ENCODE measurements at places on chromosomes 5 and 9.

- peak; percentile 9 for DNase-seq
Observed at GRCh38 chr9:115057559-115057958, 60.4 kb downstream of the TNC start.

DNA sequence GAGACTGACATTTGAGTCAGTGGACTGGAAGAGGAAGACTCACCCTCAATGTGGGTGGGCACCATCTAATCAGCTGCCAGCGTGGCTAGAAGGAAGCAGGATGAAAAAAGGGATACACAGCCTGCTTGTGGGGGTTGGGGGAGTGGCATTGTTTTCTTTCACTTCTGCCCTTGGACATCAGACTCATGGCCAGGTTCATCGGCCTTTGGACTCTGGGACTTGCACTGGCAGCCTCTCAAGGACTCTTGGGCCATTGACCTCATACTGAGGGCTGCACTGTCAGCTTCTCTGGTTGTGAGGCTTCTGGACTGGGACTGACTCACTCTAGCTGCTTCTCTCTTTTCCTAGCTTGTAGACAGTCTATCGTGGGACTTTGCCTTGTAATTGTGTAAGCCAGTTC lies 374.9 kb downstream of the TLE1 start:
- no peak for DNase-seq

- DNase-seq = no peak
Observed at GRCh38 chr9:111644195-111644772, 13.2 kb downstream of the DNAJC25 start.

DNA sequence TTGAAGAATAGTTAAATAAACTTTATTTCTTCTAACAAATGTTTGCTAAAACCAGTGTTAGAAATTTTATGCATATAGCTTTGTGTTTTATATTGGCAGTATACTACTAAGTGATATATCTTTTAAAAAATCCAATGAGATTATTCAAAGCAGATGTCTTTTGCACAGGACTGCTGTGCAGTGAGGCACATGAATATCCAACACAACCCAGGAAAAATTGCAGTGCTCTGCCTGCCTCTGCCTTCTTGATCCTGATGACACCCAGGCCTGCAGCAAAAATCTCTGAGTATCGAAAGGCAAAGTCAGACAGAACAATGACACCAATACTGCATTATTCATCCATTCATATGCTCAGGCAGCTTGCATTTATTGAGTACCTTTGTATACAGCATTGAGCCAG lies 1076.5 kb upstream of the ARRDC3 start:
- DNase-seq = no peak

- no peak for DNase-seq
Observed at GRCh38 chr9:114414346-114414745, 26.6 kb upstream of the AKNA start.

GRCh38 chr5:142857405-142857804 lies 87.2 kb downstream of the ARHGAP26 start:
- DNase-seq = no peak

- no peak for DNase-seq
Observed at GRCh38 chr5:170154744-170155143, 49.0 kb downstream of the FOXI1 start.

- DNase-seq = no peak
Observed at GRCh38 chr9:3949744-3950143, 350.1 kb downstream of the GLIS3 start.

GRCh38 chr9:91873637-91874051 lies 76.4 kb downstream of the ROR2 start:
- no peak for DNase-seq

- no peak for DNase-seq
Observed at GRCh38 chr5:92637960-92638359, 943.1 kb downstream of the NR2F1-AS1 start.

GRCh38 chr9:129368444-129368978 lies 190.4 kb upstream of the IER5L start:
- DNase-seq = no peak

DNA sequence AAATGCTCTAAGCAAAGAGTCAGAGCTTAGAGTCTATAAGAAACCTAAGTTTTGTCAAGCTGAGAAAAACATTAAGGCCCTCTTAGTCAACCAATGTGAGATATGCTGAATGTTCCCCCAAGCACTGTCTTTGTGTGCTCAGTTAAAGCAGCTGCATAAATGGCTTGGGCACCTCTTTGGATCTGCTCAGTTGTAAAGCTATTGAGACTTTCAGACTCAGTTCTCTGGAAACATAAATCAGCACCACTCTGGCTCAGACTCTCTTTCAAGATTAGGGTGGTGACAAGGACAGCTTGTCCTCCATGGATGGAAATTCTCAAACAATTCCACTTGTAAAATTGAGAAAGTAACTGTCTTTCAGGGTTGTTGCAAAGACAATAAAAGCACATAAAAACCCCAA lies 807.9 kb downstream of the PRELID2 start:
- no peak for DNase-seq

DNA sequence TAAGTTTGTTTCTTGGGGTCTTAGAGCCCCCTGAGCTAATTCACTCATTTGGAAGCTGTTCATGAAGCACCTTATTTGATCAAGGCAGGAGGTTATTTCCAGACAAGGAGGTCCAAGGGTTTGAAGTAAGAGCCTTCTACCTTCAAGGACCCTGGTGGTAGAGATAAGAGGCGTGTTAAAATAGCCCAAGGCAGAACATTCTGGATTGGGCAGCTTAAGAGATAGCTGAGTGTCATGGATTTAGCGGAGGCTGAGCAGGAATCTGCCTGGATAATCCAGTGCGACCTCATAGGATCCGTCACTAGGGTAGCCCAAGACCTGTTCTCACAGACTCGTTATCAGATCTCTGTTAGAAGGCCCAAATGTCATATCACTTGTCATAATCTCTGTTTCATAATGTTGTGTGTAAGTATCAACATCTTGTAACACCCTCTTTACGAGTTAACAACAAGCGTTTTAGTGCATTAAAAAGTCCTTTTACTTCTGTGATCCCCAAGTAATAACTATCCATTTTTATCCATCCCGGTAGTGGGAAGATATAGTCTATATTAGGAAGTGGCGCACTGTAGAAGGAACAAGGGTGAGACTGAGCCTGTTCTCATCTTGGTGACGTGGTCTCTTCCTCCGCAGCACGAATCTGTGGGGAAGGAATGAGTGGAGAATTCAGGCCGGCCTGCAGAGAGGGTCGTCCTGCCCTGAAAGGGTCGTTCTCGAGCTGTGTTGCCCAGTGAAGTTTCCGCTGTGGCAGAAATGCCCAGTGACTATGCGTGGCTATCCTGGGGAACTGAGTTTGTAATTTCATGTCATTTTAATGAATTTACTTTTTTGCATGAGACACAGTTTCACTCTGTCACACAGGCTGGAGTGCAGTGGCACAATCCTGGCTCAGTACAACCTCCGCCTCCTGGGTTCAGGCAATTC lies 28.8 kb downstream of the SLC25A25 start:
- DNase-seq = no peak

GRCh38 chr9:123081824-123082223 lies 48.4 kb downstream of the GPR21 start:
- peak; percentile 42 for DNase-seq

DNA sequence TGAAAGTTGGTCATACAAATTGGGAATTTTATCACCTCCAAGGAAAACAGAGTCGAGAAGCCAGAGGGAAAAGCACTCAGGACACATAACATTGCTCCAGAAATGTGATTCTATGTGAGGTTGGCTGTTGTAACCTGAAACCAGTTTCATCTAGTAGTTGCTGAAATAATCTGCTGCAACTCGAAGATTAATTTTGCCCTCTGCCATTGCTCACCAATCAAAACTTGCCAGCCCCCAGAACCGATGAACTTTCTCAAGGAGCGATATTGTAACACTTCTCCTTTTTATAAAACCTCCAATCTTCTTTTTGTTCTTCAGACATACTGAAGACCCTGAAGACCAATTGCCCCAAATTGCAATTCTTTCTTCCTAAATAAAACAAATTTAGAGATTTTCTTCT lies 31.1 kb downstream of the C5orf58 start:
- DNase-seq = no peak

DNA sequence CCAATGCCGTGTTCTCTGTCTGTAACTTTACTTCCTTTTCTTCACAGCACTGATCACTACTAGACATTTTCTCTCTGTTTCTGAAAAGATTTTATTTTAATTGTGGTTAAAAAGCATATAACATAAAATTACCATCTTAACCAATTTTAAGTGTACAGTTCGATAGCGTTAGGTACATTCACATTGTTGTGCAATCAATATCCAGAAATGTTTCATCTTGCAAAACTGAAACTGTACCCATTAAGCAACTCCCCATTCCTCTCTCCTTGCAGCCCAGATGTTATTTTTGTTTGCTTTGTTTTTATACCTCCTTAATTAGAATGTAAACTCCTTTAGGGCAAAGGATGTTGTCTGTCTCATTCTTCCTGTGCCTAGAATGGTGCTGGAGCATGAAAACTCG lies 47.5 kb downstream of the COL27A1 start:
- DNase-seq = no peak

- peak; percentile 36 for DNase-seq
Observed at GRCh38 chr9:82208741-82209450, 220.3 kb downstream of the SPATA31D1 start.

GRCh38 chr5:33690374-33691135 lies 201.2 kb downstream of the ADAMTS12 start:
- DNase-seq = peak; percentile 56

GRCh38 chr9:130128251-130128650 lies 44.0 kb upstream of the NCS1 start:
- DNase-seq = no peak

DNA sequence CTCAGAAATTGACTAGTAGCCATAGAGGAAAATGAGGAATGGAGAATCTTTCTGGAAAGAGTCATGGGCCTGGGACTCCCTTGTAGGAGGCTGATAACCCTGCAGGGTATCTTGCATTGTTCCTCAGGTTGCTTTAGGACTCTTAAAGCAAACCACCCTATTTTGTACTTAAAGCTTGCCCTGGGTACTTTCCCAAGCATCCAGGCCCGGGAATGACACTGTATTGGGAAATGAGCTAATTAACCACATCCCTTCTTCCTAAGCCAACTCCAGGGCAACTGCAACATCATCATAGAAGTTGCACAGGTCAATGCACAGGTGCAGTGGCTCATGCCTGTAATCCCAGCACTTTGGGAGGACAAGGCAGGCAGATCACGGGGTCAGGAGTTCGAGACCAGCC lies 55.9 kb downstream of the UGCG start:
- DNase-seq = peak; percentile 67

- DNase-seq = no peak
Observed at GRCh38 chr9:136295542-136296433, 8.1 kb downstream of the CCDC187 start.

- DNase-seq = peak; percentile 58
Observed at GRCh38 chr5:88944751-88945531, 62.0 kb upstream of the MEF2C start.

GRCh38 chr5:57232293-57233033 lies 58.6 kb downstream of the GPBP1 start:
- no peak for DNase-seq

GRCh38 chr5:133193794-133194193 lies 142.0 kb downstream of the HSPA4 start:
- DNase-seq = no peak

DNA sequence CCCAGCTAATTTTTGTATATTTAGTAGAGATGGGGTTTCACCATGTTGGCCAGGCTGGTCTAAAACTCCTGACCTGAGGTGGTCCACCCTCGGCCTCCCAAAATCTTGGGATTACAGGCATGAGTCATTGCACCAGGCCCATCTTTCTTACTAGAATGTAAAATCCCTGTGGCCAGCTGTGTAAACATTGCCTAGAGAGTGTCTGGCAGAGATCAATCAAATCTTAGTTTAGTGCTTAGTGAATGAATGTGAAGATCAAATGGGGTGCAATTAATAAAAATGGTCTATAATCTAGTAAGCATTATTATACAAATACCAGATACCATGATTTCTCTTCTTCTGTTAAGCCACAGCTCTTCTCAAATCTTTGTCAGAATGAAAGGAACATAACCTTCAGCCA lies 289.9 kb downstream of the KCTD16 start:
- no peak for DNase-seq

GRCh38 chr5:108546939-108547338 lies 165.0 kb upstream of the FBXL17 start:
- DNase-seq = no peak

- no peak for DNase-seq
Observed at GRCh38 chr9:92295240-92295790, 1.8 kb upstream of the IARS1 start.

DNA sequence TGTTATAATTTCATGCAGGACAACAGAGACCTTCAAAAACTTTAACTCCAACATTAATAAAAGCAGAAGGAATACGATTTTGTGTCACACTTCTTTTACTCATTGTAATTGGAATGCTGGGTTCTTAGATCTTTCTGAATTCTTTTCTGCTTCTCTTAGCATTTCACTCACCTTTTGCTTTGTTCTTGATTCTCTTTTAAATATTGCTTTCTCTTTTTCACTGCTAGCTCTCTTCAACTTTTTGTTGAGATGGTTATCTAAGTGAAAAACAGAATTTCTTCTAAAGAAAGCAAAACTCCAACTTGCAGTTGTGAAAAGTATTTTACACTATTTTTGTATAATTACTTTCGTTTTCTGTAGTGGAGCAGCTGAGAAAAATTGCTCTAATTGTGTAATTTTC lies 212.6 kb upstream of the KIF2A start:
- DNase-seq = no peak

Measured in PC-3 (cell line).